Glomerular endothelial cell (primary cell): ENCODE measurements at places on chromosomes 12 and 14.

DNA sequence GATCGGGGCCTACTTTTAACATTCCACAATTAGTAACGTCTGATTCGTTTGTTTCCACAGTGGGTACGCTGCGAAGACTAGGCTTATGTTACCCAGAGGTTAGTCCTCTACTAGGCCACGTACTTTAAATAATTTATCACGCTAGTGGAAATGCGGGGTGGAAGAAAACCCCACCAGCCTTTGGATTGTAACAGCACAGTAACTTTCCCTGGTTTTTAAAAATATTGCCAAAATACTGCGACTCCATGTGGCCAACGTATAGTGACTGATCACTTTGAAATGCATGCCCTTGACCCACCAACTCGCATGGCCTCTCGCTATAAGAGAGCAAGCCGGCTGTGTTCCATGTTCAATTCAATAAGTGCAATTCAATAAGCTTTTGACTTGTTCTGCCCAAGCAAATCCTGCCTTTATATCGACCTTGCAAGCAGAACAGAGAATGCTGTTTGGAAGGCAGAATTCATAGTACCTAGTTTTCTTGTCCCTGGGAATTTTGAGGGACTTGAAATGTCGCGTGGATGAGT, 882 bp upstream of the GTF2A1 start:
- DNase-seq: no peak

DNA sequence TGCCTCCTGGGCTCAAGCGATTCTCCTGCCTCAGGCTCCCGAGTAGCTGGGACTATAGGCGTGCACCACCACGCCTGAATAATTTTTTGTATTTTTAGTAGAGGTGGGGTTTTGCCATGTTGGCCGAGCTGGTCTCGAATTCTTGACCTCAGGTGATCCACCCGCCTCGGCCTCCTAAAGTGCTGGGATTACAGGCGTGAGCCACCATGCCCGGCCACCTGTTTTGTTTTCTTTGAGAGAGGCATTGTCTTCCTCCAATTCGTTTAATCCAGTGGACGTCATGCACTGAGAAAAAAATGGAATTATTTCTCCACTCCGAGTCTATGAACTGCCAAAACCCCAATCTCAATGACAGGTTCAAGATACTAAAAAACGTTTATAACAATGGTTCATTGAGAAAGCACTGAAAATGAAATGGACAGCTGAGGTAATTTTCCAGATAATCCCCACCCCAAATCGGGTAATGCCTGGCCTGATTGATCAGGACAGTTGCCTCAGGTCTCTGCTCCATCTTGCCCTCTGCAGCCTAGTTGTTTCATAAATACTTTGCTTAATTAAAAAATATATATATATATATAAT, 132.7 kb upstream of the PARP11 start:
- DNase-seq: no peak

- no peak for DNase-seq
These were observed 22.4 kb downstream of the PROX2 start for GRCh38 chr14:74853581-74853980.

- no peak for DNase-seq
These were observed 60.2 kb downstream of the LRCOL1 start for GRCh38 chr12:132550014-132550802.

DNA sequence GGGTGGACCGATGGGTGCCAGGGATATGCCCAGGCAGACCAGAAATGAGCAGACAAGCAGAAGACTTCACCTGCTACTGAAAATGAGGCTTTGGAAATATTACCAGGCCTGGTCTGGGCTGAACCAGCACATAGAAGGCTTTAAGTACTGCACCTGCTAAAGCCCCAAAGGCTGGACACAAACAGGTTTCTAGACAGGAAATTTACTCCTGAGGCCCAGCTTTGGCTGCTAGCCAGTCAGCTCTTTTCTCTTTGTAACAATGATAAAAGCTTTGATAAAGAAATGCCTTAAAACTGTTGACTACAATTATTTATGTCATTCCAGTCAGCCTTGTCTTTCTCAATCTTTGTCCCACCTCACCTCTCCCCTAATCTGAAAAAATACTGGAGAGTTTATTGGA, 228.9 kb upstream of the EGLN3 start:
- no peak for DNase-seq

DNA sequence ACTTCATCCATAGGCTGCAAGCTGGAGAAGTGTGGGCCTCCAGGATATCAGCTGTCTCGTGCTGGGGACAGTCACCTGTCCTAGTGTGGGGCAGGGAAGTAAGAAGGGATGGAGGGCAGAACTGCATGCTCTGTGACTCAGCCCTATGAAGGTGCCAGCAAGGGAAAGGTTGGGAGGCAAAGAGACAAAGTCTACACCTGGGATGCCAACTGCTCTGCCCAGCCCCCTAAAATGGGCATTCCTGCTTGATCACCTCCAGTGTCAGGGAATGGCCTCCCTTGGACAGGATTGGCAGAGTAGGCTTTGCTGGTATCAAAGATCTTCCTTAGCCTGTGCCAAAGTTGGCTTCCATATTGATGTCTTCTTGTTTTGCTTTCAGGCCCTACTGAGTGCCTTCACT, 335.0 kb downstream of the BCL11B start:
- DNase-seq: no peak

- no peak for DNase-seq
These were observed 71.2 kb downstream of the RIN3 start for GRCh38 chr14:92584816-92585215.

GRCh38 chr14:40623643-40624042, 983.0 kb upstream of the LRFN5 start:
- DNase-seq: no peak

- DNase-seq: no peak
These were observed 4.7 kb downstream of the GPX2 start for GRCh38 chr14:64937821-64938193.

DNA sequence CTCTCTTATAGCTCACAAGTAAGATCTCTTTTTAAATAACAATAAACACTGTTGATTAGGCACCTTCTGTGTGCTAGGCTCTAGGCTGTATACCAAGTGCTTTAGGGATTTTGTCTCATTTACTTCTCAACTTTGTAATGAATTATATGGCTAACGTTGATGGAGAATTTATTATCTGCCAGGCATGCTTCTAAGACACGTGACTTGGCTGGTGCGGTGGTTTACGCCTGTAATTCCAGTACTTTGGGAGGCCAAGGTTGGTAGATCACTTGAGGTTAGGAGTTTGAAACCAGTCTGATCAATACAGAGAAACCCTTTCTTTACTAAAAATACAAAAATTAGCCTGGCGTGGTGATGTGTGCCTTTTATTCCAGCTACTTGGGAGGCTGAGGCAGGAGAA, 1202.8 kb upstream of the TMEM132C start:
- DNase-seq: no peak

DNA sequence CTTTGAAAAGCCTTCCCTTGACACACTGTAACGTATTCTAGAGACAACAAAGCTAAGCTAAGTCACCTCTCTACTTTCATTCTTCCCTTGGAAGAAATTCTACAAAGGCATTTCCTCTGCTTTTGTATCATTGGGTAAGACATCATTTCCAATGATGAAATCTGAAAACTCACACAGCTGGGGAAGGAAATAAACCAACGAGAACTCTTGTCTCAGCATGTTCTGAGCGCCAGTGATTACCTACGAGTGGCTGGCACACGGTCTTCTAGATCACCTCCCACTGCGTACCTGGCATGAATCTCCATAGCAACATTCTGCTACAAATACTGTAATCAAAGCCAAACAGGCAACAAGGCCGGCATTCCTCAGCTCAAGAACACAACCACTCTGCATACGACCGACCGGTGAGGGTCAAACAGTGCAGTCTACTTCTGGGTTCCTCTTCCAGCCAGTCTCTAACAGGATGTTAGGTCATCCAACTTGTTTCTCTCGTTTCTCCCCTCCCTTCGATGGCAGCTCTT, 7.6 kb downstream of the VPS37B start:
- peak; percentile 86 for DNase-seq
